ENCODE measurements at places on chromosomes 2 and 18.

- no peak for DNase-seq
Measured at GRCh38 chr2:212109217-212109616, 429.4 kb downstream of the ERBB4 start.

DNA sequence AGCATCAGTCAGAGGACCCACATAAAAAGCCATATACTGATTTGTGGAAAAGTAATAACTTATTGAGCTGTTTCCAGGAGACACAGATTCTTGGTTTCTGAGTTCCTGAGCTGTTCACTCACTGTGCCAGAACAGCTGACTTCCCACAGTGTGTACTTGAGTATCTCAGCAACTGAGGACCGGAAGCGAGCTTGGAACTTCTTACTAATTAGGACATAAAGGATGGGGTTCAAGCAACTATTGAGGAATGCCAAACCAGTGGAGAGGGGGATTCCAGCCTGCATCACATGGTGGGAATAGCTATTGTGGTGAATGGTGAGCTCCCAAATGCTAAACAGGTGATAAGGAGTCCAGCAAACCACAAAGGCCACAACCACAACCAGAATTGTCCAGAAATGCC, 16.4 kb downstream of the EEF1B2 start:
- DNase-seq, result no peak

DNA sequence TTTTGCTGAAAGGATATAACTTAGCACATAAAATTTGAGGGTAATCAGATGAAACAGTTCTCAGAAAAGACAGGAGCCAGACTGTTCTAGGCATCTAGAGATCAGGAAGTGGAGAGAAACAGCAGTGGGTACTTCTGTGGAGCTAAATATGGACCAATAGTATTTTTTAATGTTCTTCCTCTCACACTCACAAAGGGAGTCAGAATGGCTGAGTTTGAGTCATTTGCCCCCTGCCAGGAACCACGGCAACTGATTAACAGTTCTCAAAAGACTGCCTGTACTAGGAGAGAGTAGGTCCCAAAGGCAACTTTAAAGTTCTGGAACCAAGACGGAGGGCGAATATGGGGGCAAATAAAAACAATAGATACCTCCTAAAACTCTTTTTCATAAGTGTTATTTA, 107.5 kb downstream of the GULP1 start:
- DNase-seq, result no peak

DNA sequence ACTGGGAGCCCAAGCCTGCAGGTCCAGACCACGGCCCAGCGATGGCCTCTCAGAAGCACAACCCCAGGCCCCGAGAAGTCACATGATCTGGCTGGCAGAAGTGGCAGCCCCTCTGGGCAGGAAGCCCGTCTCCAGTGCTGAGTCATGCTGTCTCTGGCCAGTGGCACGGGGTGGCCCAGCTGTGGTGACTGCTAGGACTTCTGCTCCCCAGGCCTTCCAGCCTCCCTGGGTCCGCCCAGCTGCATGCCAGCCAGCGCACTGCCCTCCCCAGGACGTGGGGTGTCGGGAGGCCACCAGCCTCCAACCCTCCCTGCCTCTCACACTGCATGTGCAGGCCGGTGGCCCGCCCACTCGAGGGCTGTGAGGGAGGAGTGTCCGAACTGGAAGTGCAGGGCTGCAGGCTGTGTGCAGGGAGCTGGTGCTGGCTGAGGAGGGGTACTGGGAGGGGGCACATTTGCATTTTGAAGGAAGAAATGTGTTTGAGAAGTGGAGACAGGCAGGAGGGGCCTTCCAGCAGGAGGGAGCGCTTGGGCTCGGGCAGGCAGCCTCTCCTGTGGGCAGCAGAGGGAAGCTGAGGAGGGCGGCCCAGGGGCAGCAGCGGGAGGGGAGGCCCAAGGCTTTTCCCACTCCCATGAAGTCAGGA, 17.0 kb upstream of the HPCAL1 start:
- peak; percentile 47 for DNase-seq

DNA sequence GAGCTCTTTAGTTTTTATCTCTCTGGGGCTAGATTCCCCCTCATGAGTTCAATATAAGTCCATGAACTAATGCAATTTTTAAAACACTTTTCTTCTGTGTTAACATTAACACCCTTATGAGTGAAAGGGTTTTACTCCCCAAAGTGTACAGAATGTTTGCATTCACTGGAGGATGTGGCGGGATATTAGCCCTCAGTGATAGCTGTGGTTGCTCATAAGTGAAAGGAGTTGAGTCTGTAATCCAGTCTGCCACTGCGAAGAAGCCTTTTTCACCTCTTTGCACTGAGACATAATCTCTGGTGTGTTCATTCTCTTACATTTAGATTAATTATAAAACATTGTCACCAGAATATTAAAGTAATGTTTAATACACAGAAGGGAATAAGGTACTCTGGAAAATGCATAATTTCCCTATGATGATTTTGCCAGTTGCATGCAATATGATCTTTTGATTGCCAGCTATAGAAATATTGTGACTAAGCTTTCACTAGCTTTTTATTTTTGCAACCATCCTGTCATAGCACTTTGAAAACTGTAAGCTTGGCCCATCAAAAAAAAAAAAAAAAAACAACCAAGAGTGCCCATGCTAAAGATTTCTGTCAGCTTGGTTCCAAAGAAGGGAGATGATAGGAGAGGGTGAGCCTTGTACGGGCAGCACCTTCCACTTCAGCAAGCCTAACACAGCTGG, 113.2 kb downstream of the BCL11A start:
- DNase-seq, result no peak

DNA sequence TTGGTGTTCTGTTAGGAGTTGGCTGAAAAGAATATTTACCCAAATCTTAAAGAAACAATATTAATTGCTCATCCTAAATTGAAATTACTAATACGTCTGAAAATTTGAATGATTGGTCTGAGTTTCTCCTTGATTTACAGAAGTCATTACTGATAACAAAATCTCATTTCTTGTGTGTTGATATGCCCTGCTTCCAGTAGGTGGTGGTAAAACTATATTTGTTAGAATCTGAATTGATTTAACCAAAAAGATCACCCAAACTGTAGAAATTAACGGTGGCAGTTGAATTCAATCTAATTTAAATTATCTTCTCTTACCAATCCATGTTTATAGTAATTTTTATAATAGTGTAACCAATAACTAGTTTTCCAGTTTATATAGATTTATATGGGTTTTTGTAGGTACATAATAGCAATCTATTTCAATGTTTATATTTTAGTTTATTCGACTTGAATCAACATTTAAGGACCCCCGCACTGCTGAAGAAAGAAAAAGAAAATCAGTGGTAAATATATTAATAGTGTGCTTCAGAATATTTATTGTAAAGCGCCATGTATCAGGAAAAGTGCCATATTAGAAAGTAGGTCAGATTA, 38.3 kb downstream of the PAPOLG start:
- DNase-seq, result no peak

- DNase-seq, result no peak
Measured at GRCh38 chr18:58186258-58186948, 142.4 kb downstream of the NEDD4L start.

- no peak for DNase-seq
Measured at GRCh38 chr18:55280503-55280902, 307.5 kb downstream of the TCF4 start.

DNA sequence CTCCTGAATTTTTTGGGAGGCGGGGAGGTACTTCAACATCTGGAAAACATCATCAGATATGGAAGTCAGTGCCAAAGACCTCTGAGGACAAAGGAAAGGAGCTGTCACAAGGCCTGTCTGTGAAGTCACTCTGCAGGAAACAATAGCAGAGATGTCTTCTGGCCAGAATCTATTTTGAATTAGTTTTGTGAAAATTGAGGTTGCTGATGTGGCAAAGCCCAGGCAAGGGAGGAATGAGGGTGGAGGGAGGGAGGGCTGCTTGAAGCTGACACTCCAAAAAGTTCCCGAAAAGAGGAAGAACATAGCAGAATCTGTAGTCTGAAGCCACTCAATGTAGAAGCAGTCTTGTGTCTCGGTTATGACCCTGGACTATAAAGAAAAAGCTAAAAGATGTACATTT, 151.1 kb upstream of the LHCGR start:
- DNase-seq, result no peak

GRCh38 chr2:109604597-109604996, 9.2 kb downstream of the SEPTIN10 start:
- no peak for DNase-seq

GRCh38 chr2:220894069-220894468, 678.0 kb downstream of the EPHA4 start:
- no peak for DNase-seq

DNA sequence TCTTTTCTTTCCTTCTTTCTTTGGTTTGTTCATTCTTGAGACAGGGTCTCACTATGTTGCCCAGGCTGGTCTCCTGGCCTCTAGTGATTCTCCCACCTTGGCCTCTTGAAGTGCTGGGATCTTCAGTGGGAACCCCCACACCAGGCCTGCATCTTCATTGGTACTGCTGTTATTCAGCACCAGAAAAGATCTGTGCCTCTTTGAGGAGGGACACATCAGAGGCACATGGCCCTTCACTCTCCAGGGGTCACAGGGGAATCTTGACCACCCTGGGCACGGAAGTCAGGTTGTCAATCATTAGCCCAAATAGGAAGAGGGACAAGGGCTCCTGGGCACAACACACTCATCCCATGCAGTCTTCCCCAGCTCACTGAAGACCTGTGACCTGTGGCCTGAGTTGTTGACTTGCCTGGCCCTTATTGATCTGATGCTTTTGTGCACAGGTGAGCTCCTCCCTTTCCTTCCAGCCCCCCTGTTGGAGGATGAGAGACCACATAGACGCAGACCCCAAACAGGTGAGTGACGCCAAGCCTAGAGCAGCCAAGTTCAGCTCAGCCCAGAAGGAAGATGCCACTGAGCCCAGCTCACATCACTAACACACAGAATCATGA, 33.0 kb upstream of the ODC1 start:
- DNase-seq, result no peak

DNA sequence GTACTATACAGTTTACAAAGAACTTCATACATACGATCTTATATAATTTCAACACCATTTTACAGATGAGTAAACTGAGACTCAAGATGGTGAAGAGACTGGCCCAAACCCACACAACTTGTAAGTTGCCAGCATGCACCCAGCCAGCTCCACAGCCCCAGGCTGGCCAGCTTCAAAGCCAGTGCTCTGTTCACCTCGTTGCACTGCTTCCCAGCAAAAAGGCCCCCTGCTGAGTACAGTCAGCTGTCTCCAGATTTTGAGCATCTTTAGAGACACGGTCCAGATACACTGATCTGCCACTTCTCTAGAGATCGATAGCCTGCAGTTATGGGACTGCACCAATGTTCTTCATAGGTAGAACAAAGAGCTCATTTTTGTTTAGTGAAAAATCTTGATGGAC, 257.2 kb upstream of the CHAC2 start:
- no peak for DNase-seq

GRCh38 chr2:98412751-98413458, 31.8 kb upstream of the INPP4A start:
- DNase-seq, result peak; percentile 68

DNA sequence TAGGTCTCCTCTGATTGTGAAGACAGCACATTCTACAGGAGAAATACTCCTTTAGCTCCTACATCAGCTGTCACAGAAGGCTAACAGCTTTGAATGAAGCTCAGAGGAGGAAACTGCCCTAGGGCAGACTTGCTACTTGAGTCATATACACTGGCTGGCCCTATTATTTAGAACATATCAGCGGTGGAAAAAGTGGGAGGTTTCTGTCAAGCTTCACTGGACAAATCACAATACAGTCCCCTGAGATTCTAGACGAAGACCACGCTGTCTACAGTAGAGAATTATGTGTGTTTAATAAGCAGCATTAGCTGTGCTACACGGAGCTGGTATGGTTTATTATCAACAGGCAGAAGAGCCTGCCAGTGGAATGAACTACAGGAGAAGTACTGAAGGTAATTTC, 230.9 kb upstream of the FSIP2 start:
- DNase-seq, result peak; percentile 8

GRCh38 chr18:75810961-75811551, 383.6 kb upstream of the SMIM21 start:
- DNase-seq, result no peak

- no peak for DNase-seq
Measured at GRCh38 chr2:185942855-185943254, 204.3 kb downstream of the FSIP2 start.

DNA sequence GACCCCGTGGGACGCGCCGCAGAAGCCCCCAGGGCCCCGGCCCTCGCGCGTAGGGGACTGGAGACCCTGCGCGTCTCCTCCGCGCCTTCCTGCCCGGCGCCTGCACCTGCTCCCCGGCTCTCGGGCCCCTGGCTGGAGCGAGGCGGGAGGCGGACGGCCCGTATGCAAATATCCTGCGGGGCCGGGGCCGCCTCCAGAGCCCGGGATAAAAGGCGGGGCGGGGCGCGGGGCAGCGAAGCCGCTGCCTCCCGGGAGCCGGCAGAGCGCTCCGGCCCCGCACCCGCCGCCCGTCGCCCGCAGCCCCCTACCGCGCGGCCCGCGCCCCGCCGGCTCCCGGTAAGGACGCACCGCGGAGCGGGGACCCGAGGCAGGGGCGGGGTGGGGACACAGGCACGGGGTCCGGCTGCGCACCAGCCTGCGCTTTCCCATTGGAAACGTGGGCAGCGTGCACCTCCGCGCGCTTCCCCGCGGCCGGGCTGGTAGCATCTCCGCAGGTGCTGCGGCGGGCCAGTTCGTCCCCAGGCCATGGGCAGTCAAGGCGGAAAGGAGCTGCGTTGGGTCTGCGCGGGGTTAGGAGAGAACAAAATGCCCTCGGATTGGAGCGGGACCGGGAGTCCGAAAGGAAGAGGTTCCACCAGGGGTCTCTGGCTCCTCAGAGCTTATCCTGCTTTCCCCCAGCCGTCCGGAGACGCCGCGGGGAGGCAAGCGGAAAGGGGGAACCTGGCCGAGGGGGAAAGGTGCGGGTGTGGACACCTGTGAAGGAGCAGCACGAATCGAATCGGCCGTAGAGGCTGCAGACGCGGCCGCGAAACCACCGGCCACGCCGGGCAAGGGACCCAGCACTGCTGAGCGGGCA, at the start of gene ATP6V1C2:
Gene ATP6V1C2 (plus strand): TSS at position 235 of the 856 bp plus-strand sequence. CDS start 1,220 bp downstream, outside the sequence.
- DNase-seq, result peak; percentile 18

DNA sequence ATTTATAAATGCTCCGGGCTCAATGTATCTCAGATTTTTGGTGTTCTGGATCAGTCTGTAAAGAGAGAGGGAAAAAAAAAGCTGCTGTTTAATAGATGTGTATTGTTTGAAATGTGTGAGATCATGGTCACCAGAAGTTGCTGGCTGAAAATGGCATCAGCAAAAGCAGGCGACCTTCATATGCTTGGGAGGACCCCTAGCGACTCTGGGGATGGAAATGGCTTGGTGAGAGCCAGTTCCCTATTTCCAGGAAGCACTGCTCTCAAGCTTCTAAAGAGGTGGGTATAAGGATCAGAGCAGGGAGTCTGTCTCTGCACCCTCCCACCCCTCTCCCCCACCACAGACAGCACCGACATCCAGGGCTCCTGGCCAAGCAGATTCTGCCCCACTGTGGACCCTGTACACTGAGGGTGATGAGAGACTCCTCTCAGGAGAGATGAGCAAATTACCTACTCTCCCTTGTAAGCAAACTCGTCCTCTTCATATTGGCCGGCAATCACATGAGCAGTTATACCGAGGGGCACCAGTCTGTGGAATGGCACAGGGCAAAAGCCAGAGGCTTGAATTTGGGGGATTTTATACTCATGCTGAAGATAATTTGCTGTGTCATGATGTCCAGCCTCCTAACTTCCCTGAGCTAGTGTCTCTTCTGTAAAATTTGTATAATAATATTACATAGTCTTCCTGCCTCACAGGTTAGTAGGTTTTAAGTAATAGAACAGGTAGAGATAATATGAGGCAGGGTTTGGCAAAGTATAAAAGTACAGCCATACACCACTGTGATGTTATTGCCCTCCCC, 29.6 kb downstream of the LHCGR start:
- no peak for DNase-seq
